HT-29 (cell line): ENCODE measurements at places on chromosomes 16 and 17.

- DNase-seq, result no peak
These were observed 16.3 kb downstream of the FOXJ1 start for GRCh38 chr17:76124582-76125390.

GRCh38 chr17:15038656-15039055, 226.5 kb downstream of the PMP22 start:
- no peak for DNase-seq

DNA sequence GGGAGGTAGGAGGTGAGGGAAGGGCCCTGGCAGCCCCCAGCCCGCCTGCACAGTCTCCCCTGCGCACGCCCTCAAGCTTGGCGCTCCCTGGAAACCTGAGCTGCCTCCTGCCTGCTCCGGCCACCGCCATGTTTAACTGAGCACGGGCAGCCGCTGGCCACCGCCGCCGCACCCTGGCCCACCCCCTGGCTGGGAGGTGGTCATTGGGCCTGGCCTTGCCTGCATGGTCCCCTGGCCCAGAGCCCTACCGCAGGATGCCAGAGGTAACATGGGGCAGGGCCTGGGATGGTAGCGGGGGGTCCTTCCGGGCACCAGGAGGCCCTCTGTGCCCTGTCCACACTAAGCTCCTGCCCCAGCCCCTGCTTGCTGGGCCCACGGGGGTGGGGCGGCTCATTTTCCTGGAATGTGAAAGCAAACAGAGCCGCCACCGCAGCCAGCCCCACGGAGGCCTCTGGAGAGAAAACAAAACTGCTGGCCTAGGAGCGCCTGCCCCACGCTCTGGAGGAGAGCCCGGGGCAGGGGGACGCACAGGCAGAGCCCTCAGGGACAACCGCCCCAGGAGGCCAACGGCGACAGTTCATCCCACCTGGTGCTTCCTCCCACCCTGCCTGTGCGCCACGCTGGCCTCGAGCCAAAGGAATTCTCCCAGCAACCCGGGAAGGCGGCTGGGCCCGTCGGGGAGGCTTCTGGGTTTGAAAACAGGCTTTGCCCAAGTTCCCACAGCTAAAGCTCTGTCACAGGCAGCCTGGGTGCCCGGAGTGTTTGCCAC, 8.9 kb downstream of the NHERF2 start:
- peak; percentile 82 for DNase-seq

DNA sequence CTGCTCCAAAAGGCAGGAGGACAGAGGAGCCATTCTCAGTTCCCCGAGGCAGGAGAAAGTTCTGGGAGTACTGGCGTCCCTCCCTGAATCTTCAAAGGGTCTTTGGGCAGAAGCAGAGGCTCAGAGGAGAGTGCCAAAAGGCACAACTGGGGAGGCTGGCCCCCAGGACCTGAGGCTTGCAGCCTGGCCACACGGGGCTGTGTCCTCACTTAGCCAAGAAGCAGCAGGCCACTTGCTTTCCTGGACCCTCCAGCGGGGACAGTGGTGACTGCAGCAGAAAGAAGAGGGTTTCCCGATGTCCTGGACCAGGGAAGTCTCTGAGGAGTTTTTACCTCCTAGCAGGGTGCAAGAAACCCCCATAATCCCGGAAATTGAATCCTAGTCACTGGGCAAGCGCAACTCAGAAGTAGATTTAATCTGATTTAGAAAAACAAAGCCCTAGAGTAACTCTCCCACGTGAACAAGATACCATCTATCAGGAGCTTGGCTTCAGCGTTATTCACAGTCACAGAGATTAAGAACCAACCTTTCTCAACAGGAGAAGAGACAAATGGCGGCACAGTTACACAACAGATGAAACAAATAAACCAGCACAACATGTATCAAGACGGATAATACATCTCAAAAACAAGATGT, 25.5 kb upstream of the BCO1 start:
- DNase-seq, result no peak

GRCh38 chr17:39534768-39535405, 72.8 kb downstream of the NEUROD2 start:
- DNase-seq, result no peak

- no peak for DNase-seq
These were observed 6.7 kb downstream of the PLA2G15 start for GRCh38 chr16:68251832-68252231.

DNA sequence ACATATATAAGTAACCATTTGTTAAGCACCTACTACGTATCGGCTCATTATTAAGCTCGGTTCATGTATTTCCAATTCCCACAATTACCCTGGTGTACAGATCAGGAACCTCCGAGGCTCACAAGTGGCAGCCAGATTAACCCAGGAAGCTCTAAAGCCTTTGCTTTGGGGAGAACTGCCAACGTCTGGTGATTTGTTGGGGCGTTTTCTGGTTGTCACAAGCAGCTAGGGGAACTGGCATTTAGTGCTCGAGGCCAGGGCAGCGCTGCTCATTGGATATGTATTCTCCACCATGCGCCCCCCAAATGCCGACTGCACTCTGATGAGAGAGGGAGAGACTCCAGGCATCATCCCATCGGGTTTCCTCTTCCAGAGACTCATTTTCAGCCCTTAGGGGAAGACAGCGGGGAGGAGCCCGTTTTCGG, 541 bp downstream of the ZNF18 start:
- peak; percentile 51 for DNase-seq

- peak; percentile 22 for DNase-seq
These were observed 2.4 kb downstream of the FBRS start for GRCh38 chr16:30660424-30661261.

DNA sequence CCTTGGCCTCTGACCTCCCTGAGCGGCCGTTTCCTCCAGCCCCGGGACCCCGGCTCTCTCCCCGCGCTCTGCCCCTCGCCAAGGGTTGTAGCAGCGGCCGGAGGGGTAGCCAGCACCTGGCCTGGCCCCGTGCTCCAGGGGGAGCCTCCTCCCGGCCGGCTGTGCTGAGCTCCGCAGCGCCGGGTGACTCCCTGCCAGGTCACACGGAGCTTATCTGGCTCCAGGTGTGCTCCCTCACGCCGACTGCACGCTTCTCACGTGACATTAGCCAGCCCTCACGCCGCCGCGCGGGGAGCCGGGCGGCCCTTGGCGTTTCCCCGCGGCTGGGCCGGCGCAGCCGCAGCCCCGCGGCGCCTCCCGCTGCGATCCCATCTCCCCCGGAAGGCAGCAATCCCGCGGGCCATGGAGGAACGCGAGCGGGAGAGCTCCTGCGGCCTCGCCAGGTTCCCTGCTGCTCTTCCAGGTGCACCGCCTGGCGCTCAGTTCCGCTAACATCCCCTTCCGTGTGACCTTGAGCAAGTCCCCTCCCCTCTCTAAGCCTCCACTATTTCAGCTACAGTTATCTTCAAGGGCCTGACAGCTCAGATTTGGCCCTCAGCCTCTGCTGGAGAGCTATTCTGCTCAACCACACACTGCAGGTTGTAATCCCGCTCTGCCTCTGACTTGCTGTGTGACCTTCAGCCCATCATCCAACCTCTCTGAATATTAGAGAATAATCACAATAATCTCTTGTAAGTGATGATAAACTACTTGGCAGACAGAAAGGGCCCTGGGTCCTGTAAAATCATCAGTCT, 3.4 kb downstream of the MYO18A start:
- DNase-seq, result peak; percentile 68

DNA sequence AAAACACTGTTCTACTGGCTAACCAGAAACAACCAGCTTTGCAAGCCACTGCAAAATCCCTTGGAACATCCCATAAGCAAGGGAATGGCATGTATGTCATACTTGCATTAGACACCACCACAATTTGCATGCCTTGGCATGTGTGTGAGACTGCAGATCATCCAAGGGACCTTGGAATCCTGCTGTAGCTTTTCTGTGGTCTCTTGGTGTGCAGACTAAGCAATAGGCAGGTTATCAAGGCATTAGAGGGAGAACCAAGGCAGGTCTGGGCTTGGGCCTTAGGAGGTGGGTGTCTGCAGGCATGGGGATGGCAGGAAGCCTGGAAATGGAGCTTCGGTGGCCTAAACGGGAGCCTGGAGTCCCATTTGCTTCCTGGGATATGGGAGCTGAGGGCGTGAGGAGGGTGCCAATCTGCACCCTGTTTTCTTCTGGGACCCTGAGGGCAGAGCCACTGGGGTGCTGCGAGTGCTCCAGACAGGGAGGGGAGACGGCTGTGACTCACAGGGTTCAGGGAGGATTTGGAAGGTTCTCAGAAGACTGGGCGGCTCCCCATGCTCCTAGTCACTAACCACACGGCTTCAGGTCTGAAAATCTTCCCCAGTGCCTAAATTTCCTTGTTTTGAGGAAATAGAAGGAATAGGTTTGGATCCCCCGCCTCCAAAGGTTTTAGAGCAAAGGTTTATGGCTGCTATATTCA, 36.6 kb downstream of the FAM20A start:
- DNase-seq, result no peak

GRCh38 chr17:59335685-59336084, 4.2 kb downstream of the YPEL2 start:
- DNase-seq, result no peak

GRCh38 chr17:39564211-39564848, 43.4 kb downstream of the NEUROD2 start:
- DNase-seq, result peak; percentile 36

GRCh38 chr16:31074814-31075183, 577 bp downstream of the ZNF646 start:
- DNase-seq, result no peak

- DNase-seq, result no peak
These were observed 12.2 kb downstream of the CMC2 start for GRCh38 chr16:80994451-80994850.

DNA sequence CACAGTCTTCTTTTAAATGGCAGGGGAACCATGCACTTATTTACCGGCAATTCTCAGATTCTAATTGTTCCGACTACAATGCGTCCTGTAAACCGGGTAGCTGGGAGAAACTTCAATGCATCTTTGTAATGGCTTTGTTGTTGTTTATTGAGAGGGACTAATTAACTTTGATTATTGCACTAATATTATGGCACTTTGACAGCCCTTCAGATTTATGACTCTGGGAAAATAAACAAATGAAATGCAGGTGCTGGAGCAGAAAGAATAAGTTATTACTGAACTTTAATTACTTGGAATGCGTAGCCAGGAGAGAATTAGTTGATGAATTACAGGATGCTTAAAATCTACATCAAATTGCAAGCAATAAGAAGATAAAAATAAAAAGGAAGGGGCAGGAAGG, 77.0 kb downstream of the WWOX start:
- DNase-seq, result no peak

GRCh38 chr17:15009087-15009486, 256.0 kb downstream of the PMP22 start:
- no peak for DNase-seq

GRCh38 chr16:30541502-30542329, 7.1 kb upstream of the ZNF747 start:
- no peak for DNase-seq
